ENCODE measurements at places on chromosomes 3 and 15.

- DNase-seq: no peak
These were observed 848.6 kb downstream of the ROBO1 start for GRCh38 chr3:78919021-78919755.

DNA sequence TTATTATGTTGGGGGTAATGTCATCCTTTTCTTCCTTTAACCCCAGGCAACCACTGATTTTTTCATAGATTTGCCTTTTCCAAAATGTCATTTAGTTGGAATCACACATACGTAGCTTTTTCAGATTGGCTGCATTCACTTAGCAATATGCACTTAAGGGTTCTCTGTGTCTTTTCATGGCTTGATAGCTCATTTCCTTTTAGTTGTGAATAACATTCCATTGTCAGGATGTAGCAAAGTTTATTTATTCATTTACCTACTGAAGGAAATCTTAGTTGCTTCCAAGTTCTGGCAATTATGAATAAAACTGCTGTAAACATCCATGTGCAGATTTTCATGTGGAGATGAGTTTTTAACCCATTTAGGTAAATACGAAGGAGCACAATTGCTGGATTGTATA, 125.4 kb downstream of the AGBL1 start:
- no peak for DNase-seq

- DNase-seq: no peak
These were observed 216.2 kb downstream of the ITPR1 start for GRCh38 chr3:4709341-4709740.

- DNase-seq: no peak
These were observed 257.5 kb downstream of the ZNF621 start for GRCh38 chr3:40782111-40782721.

GRCh38 chr15:70084461-70084860, 13.3 kb downstream of the TLE3 start:
- no peak for DNase-seq

DNA sequence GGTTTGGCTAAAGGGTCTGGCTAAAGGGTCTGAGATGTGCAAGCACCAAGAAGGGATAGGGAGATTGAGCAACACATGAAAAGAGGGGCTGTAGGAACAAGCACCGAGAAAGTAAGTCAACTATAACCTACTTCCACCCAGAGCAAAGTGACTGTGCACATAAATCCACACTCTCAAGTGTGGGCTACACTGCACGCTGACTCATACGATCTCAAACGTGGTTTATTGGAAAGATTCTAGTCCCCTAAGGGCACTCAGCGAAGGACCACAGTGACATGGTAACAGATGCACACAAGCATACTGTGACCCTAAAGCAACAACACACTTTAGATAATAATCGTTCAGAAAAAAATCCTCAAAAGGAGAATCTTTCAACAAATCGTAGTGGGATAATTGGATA, 48.0 kb downstream of the EHHADH start:
- no peak for DNase-seq

DNA sequence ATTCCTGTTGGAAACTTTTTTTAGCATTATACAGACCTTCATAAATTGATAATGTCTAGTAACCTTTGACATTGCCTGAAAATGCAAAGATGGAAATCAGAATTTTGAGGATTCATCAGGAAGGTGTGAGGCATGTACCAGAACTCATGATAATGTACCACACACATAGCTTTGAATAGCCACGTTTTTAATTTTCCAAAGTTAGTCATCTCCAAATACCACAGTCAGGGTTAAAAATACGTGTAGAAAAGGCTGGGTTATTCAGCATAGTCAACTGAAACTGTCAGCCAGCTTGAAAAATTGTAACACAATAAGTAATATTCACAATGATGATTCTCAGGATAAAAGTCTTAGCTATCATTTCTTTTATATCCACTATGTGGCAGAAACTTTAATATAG, 102.0 kb upstream of the THRB start:
- no peak for DNase-seq

DNA sequence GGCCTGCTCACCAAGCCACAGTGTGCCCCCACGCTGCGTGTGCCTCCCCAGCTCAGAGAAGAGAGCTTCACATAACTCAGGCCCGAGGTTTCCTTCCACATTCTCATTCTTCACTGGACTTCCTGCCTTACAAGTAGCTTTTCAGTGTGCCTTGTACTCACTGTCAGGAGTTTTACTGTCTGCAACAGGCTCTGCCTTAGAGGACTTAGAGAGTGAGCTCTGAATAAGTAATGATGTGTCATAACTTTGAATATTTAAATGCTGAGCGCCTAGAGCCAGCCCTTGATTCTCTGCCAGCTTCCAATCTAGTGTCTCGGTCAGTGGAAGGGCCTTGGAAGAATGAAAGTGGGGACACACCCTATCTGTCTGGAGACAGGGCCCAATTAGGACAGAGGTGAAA, 41.8 kb downstream of the ITGB5 start:
- DNase-seq: peak; percentile 83

- no peak for DNase-seq
These were observed 16.6 kb upstream of the SEC13 start for GRCh38 chr3:10337323-10338163.

- DNase-seq: peak; percentile 91
These were observed 102.2 kb downstream of the DGKG start for GRCh38 chr3:186259612-186260383.

- DNase-seq: no peak
These were observed 1.2 kb downstream of the TNFAIP8L3 start for GRCh38 chr15:51093488-51093838.

GRCh38 chr15:77096138-77096537, 25.2 kb upstream of the TSPAN3 start:
- no peak for DNase-seq

DNA sequence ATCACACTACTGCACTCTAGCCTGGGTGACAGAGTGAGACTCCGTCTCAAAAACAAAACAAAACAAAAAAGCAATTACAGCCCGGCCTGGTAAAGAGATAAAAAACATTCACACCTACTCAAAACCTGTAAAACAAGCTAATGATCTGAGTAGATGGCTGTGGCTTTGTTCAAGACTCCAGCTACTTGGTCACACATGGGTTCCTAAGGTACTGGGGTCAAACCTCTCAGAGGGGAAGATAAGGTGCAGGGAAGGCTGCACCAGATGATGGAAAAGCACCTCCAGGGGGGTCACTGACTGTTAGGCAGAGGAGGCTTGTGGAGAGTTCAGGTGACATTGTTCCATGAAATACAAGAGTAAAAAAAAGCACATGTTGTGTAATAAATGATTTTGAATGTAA, 450.2 kb upstream of the WNT5A start:
- DNase-seq: no peak

DNA sequence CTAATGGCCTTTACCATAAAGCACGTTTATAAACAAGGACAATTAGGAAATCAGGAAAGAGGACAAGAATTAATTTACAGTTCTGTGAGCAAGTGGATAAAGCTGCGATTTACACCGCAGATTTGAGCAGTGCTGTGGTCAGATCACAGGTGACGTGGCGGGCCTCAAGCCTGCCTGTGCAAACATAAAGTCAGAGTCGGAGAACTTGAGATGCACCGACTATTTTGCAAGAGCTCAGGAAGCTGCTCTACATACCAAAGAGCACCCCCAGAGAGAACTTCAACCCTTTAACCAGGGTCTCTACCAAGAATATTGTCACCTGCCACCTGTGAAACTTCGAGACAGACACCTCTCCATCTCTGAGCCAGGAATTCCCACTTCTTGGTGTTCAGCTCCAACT, 35.7 kb downstream of the MECOM start:
- DNase-seq: no peak

GRCh38 chr3:157618886-157619285, 115.7 kb upstream of the VEPH1 start:
- no peak for DNase-seq

GRCh38 chr15:91116113-91117067, 16.3 kb downstream of the SV2B start:
- no peak for DNase-seq

- DNase-seq: peak; percentile 94
These were observed 817 bp downstream of the CLK3 start for GRCh38 chr15:74616366-74616939.

DNA sequence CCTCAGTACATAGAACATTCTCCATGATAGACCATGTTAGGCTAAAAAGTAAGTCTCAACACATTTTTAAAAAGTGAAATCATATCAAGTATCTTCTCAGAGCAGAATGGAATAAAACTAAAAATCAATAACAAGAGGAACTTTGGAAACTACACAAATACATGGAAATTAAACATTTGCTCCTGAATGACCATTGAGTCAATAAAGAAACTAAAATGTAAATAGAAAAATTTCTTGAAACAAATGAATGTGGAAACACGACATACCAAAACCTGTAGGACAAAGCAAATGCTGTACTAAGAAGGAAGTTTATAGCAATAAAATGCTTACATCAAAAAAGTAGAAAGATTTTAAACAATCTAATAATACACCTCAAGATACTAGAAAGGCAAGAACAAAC, 33.6 kb downstream of the NEK10 start:
- DNase-seq: no peak

DNA sequence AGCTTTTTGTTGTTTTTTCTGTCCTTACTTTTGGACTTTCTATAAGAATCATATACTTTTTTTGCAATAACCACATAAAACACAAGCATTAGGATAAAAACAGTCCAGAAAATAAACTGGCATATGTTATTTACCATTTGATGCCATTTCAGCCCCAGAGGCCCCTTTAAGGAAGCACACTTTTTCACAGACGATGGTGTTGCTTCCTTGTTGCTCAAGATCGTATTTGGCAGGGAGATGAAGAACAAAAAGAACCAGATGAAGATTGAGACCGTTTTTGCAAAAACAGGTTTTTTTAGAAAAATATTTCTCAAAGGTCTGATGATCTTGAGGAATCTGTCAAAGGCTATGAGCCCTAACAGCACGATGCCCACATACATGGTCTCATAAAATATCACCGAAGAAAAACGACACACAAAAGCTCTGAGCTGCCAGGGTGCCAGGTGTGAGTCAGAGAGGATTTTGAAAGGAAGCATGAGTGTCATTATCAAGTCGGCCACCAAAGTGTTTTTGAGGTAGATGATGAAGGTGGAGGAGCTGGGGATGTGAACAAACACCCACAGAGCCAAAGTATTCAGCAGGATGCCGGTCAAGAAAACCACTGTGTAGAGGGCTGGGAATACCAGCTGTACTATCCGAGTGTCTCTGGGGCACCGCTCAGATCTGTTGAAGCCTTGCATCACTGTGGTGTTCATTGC, 902 bp downstream of the P2RY13 start:
- DNase-seq: no peak

- DNase-seq: no peak
These were observed 140.7 kb downstream of the FBLN2 start for GRCh38 chr3:13689373-13690260.

GRCh38 chr3:128280481-128281052, 127.3 kb downstream of the EEFSEC start:
- DNase-seq: no peak

GRCh38 chr15:98286200-98286599, 325.7 kb downstream of the ARRDC4 start:
- no peak for DNase-seq

GRCh38 chr15:43093026-43093425, 12.8 kb downstream of the UBR1 start:
- DNase-seq: no peak

- no peak for DNase-seq
These were observed 279.2 kb downstream of the EDEM1 start for GRCh38 chr3:5466717-5467116.

DNA sequence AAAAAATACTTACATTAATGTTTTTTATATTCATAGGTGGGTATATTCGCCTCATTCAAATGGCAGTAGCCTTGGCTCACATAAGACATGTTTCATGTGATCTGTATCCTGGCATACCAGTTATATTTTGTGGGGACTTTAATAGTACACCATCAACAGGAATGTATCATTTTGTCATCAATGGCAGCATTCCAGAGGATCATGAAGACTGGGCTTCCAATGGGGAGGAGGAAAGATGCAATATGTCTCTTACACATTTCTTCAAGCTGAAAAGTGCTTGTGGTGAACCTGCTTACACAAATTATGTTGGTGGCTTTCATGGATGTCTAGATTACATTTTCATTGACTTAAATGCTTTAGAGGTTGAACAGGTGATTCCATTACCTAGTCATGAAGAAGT, 3.5 kb downstream of the PDE12 start:
- DNase-seq: no peak

DNA sequence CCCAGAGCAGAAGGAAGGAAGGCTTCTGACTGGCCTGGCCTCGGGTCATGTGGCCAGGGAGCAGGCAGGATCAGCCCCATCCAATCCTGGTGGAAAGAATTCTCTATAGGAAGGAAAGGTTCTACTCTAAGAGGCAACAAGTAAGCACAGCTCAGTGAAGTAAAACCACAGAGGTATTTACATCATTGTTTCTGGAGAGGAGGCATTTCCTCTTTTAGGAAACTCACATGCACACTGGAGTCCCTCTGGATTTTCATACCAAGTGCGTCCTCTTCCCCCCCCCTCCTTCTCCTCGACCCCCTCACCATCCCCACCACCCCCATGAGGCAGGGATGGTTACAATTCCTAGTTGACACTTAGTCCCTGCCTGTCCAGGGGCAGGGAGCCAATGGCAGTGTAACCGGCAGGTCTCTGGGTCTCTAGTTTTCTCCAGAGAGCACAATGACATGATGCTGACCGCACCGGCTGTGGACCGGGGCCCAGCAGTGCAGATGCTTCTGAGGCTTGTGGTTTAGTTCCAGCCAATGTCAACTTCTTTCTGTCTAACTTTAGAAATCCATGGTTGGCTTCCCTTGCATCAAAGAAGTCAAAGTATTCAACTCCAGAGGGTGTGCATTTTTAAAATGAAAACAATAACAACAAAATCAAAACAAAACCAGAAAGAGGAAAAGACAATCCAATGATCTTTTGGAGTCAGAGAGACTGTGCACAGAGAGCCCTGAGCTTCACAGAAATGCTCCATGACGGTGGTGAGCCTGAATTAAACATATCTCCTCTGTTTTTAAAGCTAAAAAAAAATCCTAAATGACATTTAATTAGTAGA, 230.3 kb upstream of the TLE3 start:
- DNase-seq: peak; percentile 92

DNA sequence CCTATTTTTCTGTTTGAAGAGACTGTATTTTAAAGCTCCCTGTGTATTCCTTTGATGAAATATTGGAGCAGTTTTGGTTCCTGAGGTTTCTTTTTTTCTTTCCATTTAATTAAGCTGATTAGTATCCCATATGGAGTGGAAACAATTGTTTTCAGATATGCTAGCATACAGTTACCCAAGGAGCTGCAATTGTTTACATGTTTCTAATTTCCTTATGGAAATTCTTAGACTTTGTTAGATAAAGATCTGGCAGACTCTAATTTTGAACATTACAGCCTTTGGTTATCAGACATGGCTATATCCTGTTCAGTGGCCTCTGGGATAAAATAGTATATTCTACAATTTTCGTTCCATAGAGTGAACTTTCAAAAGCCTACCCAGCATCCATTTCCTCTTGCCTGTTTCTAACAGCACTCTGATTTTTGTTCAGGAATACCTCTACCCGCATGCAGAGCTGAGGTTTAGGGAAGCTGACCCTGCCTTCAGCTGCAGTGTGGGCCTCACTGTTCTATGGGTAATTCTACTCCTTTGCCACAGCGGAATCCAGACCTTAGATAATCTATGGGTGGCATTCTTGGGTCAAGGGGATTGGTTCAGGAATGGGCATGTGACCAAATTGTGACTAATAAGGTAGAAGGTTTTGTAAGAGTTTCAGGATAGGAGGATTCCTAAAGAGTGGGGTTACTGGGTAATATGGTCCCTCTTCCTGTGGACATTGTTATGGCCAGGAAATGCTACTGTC, 161.1 kb upstream of the ANKRD28 start:
- no peak for DNase-seq
